ENCODE measurements at places on chromosomes 11 and 22.

- DNase-seq, result no peak
These were observed 67.5 kb upstream of the AMOTL1 start for GRCh38 chr11:94700622-94701021.

DNA sequence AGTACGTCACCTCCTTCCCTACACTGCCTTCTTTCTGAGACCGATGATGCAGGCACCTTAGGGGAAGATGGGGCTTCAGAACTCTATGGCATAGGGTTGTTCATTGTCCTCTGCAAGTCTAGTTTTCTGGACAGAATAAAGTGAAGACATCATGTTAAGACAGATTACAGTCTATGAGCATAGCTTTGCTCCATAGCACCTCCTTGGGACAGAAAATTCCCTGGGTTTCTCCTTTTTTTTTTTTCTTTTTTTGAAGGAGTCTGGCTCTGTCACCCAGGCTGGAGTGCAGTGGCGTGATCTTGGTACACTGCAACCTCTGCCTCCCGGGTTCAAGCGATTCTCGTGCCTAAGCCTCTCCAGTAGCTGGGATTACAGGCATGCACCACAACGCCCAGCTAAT is 119.8 kb upstream of the CADM1 start:
- DNase-seq, result no peak

DNA sequence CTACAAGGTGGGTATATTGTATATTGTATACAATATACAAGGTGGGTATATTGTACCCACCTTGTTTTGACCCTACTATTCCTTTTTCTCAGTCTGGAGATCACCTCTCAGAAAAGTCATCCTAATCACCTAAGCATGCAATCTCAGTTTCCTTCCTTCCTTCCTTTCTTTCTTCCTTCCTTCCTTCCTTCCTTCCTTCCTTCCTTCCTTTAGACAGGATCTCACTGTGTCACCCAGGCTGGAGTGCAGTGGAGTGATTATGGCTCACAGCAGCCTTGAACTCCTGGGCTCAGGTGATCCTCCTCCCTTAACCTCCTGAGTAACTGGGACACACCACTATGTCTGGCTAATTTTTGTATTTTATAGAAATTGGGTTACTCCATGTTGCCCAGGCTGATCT is 1.2 kb upstream of the KCNE3 start:
- no peak for DNase-seq

GRCh38 chr11:126561327-126561893 is 205.9 kb downstream of the ST3GAL4 start:
- no peak for DNase-seq

GRCh38 chr11:112179601-112180000 is 4.3 kb downstream of the BCO2 start:
- no peak for DNase-seq

DNA sequence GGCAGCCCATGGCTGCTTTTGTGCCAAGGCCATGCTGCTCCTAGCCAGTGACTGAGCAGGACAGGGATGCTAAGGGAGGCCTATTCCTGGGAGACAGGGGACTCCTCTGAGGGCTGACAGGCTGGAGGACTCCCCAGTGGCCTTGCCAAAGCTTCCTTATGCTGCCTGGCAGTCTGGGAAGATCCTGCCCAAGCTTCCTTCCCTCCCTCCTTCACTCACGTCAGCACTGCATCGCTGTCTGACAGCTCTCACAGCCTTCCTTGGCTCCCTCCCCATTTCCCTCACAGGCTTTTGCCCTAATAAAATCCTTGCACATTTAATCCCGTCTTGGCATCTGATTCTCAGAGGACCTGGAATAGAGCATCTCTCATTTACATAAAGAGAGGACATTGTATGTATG is 26.5 kb downstream of the HTR3A start:
- no peak for DNase-seq

DNA sequence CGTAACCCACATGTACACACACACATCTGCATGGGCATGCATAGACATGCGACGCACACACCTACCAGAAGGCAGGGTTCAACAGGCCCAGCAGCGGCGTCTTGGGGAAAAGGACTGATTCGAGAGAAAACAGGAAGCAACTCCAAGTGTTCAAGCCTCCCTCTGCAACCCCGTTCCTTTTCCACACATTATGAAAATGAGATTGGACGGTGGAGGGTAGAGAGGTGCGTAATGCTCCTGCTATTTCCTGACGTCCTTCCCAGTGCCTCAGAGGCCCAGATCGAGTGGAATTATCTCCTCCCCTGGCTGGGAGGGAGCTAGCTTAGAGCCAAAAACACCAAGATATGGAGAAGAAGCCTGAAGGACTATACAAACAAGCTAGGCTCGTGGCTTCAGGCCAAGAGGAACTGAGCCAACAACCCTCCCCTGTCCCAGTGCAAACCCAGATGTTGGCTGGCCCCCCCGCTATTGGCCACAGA is 289.2 kb downstream of the MN1 start:
- DNase-seq, result no peak

DNA sequence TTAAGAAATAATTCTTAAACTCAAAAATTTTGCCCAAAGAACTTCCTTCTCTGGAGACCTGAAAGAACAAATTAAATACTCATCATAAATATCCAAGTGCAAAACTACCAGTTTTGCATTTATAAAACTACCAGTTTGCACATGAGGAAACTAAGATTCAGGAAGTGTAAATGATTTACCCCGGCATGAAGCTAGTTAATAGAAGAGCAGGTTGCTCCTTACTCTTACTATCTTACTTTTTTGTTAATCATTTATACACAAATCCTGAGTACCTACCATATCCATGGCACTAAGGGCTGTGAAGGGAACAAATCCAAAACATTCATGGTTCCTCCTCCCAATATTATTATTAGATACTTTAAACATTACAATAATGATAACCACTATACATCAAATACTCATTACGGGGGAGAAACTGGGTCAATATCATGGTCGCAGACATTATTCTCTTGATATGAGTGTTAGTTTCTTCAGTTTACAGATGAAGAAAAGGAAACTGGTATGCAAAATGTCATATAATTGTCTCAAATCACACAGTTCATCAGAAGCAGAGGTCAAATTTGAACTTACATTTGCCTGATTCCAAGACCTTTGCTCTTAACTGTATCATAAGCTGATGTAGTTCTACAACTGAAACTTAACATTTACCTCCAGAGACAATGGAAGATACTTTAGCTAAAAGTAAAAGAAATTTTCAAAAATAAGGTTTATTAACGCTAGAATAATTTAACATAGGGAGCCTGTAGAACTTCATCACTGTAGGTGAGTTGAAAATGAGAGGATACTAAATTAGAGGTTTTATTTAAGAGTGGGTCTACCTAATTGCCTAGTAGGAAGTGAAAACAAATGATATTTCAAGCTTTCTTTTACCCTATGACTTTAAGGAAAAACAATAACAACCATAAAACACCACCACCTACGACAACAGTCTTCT is 74.5 kb downstream of the FAM76B start:
- no peak for DNase-seq

- DNase-seq, result no peak
These were observed 852.1 kb upstream of the LRRC4C start for GRCh38 chr11:42311514-42311913.

GRCh38 chr11:109036011-109036410 is 371.1 kb downstream of the DDX10 start:
- no peak for DNase-seq

GRCh38 chr11:129451524-129451923 is 75.9 kb downstream of the BARX2 start:
- no peak for DNase-seq

- no peak for DNase-seq
These were observed 805.7 kb downstream of the METTL15 start for GRCh38 chr11:28913883-28914282.

DNA sequence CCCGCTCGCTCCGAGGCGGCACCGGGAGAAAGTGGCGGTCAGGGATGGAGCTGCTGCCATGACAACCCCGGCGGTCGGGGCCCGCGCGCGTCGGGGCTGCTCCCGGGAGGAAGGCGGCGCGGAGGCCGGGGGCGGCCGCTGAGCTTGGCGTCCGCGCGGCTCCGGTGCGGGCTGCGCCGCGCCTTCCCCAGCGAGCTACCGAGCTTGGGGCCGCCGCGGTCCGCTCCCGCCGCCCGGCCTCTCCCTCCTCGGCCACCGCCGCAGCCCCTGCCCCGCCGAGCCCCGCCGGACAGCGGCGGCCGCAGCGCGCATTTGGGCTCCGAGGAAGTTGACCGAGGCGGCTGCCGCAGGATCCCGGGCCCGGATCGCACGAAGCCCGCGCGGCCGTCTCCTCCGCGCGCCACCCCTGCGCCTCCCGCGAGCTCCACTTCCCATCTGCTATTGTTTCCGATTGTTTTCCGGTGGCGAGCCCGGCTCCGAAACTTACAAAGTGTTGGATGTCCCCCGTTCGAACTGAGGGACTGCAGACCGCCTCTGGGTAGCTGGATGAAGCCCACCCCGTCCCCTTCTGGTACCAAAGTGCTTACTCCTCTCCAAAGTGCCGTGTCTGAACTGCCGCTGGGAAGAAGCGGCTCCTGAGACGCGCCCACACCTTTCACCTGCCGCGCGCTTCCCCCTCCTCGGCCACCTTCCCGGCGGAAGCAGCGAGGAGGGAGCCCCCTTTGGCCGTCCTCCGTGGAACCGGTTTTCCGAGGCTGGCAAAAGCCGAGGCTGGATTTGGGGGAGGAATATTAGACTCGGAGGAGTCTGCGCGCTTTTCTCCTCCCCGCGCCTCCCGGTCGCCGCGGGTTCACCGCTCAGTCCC is 540.3 kb downstream of the NTM start:
- DNase-seq, result peak; percentile 58

DNA sequence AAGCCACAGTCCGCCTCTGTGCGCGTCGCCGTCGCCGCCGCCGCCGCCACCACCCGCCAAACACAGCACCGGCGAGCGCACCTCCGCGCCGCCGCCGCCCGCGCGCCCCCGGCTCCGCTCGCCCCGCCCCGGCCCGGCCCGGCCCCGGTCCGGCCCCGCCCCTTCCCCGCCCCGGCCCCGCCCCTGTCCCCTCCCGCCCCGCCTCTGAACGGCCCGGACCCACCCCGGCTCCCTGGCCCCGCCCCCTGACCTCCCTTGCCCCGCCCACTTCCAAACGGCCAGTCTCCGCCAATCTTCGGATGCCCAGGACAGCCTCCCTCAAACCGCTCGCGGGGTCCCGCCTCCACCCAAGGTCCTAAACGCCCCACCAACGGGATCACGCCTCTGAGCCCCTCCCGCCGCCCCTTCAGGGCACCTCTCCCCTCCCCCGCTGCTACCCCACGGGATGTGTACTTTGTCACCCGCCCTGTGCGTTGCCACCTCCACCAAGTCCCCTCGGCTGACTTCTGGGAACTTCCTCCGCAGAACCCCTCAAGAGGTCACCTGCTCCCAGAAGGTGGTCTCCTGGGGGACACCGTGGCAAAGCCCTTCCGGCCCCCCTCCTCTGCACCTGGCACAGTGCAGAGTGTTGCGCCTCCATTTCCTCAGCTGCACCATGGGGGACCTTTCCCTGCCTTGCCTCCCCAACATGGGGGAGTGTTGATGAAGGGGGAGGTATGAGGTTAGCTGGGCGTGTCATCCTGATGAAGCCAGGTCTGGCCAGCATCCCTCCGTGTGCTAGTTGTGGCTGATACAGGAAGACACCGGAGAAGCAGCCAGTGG is at the start of gene KIAA0930:
Gene KIAA0930, minus strand, starts transcription at position 85 of the 822 bp plus-strand sequence. CDS start 191 bp downstream, outside the sequence.
- no peak for DNase-seq

Measured in COR-L47 (cell line).